Ovary (tissue), 10 donors: ENCODE measurements at places on chromosomes 2 and 18.

DNA sequence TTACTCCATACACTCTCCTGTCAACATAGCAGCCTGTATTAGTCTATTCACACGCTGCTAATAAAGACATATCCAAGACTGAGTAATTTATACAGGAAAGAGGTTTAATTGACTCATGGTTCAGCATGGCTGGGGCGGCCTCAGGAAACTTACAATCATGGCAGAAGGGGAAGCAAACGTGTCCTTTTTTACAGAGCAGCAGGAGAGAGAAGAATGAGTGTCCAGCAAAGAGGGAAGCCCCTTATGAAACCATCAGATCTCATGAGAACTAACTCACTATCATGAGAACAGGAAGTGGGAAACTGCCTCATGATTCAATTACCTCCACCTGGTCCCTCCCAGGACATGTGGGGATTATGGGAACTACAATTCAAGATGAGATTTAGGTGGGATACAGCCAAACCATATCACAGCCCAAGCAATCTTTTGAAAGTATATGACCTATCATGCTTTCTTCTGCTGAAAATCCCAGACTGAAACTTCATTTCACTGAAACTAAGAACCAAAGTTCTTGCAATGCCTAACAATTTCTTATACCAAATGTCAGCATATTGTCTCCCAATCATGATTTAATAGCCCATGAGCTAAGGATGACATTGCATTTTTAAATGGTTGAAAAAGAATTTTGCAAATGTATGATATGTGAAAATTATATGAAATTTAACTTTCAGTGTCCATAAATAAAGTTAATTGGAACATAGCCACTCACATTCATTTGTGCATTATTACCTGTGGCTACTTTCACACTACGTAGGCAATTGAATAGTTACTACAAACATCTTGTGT is 686.8 kb upstream of the ZEB2 start:
- H3K27ac ChIP-seq: no peak overlapping the region
- no peak overlapping the region for H3K4me3 ChIP-seq
- H3K36me3 ChIP-seq: no peaks in the 10 kb centered on the region
- H3K27me3 ChIP-seq: no peaks in the 10 kb centered on the region

DNA sequence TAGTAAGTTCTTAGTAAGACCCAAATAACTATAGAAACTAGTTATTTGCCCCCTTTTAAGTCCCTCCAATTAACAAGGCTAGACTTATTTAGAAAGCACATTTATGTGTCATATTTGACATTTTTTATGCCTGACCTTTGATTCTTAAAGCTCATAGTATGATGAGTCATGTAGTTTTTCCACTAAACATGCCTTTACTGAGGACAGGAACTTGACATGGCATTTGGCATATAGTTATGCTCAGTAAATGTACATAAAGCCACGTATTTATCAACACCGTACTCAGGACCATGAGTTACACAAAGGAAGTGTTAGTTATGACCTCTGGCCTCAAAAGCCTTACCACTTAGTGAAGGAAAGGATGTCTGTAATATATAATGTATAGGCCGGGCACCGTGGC is 78.9 kb downstream of the GNAL start:
- DNase-seq: no peak
- no peaks in the 10 kb centered on the region for H3K4me1 ChIP-seq
- no peaks in the 10 kb centered on the region for H3K27me3 ChIP-seq
- no peak overlapping the region for H3K4me3 ChIP-seq
- H3K27ac ChIP-seq: no peak overlapping the region

DNA sequence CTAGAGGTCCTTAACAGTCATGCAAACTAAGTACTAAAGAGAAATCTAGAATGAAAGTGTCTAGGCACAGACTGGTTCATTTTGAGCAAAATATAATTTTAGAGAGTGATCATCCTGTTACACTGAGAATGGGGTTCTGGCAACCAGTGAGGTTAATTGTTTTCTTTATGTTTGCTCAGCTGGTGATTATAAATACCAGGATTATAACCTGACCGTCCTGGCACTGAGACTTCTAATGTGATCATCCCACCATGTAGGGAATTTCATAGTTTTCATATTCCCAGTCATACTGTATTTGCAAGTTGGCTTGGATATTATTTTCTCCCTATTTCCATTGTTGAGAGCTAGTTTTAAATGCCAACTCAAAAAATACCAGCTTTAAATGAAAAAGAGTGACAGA is 852.5 kb upstream of the LRATD1 start:
- H3K4me1 ChIP-seq: no peaks in the 10 kb centered on the region
- H3K27me3 ChIP-seq: no peaks in the 10 kb centered on the region
- H3K36me3 ChIP-seq: no peaks in the 10 kb centered on the region
- no peak for DNase-seq
- H3K4me3 ChIP-seq: no peak overlapping the region

DNA sequence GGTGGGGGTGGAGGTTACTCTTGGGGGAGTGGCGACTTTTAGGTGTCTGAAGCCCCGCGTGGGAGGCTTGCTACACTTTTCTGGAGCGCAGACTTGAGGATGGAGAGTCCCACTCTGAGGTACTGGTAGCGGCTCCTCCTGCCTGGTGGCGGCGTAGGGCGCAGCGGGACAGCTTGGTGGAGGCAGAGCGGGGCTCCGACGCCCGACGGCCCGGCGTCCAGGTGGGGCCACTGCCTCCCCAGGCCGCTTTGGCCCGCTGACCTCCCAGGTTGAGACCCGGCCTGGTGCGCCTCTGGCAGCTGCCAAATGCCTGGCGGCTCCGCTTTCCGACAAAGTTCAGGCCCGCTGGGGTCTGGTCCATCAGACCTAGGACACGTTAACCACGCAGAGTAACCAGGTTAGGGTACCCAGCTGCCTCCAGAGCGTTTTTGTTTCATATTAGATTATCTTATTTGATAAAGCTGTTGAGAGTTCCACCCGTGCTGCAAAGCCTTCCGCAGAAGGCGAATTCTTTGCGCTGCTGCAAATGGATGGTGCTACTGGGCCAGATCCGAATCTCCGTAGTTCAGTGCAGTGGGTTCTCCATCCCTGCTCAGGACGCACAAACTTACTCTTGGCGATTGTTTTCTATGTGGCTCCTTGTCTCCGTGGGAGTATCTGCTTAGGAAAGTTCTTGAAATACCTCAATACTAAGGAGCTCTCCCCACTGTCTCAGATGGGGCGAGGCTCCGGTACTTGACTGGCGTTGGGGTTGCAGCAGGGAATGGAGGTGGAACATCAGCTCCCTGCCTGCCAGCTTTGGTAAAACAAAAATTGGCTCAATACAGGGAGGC is 405.9 kb downstream of the XIRP2 start:
- H3K27ac ChIP-seq: no peak overlapping the region
- H3K27me3 ChIP-seq: no peaks in the 10 kb centered on the region
- peaks cover 8% of the 10 kb centered on the region for H3K4me1 ChIP-seq
- peak overlapping the region; percentile 63 for H3K4me3 ChIP-seq
- H3K36me3 ChIP-seq: no peaks in the 10 kb centered on the region

DNA sequence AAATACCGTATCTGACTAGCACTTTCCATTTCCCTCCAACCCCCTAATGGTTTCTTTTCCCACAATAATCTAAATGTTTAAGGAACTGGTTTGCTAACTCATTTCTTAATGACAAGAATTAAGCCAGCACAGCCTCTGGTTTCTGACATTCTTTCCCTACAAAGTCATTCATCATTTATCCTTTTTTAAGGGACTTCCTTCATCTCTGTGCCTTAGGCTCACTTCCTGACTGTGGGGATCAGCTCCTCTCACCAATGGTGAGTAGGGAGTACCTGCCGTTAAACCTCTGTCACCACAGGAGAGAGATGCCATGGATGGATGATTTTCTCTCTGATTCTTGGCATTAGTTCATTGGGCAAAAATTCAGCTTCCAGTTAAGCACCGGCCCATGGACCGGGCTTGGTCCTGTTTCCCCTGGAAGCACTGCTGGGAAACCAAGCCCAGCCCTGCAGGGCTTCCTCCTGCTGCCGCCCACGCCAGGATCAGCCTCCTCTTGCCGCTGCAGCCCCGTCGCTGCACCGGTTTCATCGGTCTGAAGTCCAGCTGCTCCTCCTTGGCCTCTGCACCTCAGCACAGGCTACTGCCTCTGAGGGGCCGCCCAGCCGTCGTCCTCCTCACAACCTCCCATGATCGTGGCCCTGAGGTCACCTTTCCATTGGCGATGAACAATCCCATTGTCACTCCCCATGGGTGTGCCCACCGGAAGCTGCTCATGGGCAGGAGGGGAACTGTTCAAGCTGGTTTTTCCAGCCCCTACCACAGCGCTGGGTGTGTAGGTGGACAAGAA is 64.0 kb upstream of the ZNF516 start:
- H3K4me1 ChIP-seq: no peaks in the 10 kb centered on the region
- H3K27ac ChIP-seq: no peak overlapping the region

- H3K27me3 ChIP-seq: no peaks in the 10 kb centered on the region
- H3K27ac ChIP-seq: no peak overlapping the region
- DNase-seq: no peak
- no peaks in the 10 kb centered on the region for H3K36me3 ChIP-seq
- no peak overlapping the region for H3K4me3 ChIP-seq
These were observed 80.8 kb downstream of the RHBDD1 start for GRCh38 chr2:226916669-226917068.

DNA sequence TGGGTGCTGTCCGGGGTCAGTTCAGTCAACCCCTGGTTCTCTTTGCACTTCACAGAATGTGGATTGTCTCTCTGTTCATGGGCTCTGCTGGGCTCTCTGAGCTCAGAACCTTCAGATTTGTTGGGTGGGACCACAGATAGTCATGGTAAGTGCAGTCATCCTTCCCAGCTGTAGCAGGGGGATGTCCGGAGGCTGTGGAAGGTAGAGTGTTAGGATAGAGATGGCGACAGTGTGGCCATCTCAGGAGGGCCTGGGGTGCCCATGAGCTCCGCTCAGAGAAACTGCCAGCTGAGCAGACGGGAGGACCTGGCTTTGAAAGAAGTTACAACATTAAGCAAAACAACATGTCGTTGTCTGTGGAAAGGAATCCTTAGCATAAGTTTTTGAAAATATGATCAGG is 149.8 kb downstream of the FAM210A start:
- no peaks in the 10 kb centered on the region for H3K36me3 ChIP-seq
- H3K4me3 ChIP-seq: no peak overlapping the region
- no peaks in the 10 kb centered on the region for H3K4me1 ChIP-seq
- H3K27ac ChIP-seq: no peak overlapping the region
- no peaks in the 10 kb centered on the region for H3K27me3 ChIP-seq
- no peak for DNase-seq

DNA sequence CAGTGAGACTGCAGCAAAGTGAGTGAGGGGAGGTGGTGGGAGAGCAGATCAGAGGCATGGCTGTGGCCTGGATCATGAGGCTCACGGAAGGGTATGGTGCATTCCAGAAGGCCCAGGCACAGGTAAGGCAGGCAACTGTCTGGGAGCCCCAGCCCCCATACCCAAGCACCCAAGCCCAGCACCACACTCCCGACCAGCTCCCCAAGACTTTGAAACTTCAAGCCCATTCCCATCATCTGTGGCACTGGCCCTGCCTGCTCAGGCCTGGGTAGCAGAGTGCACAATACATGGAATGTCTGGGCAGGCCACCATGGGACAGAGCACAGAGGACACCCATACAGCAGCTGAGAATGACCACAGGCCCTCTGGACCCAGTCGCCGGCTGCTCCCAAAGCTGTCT is 202.6 kb upstream of the ARL4C start:
- H3K27ac ChIP-seq: no peak overlapping the region
- no peaks in the 10 kb centered on the region for H3K36me3 ChIP-seq

DNA sequence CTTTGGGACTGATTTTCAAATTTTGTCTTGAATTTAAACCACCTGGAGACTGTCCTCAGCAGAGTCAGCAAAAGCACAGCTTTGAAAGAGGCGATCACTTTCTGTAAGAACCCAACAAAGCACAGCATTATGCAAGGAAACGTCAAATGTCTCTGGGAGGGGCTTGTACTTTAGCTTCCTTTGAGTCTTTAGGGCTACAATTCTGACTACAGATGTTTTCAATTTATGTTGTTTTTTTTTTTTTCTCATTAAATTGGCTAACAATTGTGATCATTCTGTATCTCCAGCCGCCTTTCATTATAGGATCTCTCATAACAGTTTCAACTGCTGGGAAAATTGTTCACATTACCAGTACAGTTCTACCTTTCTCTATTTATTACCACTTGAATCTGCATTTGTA is 48.3 kb downstream of the COL3A1 start:
- no peak for DNase-seq
- peaks cover 4% of the 10 kb centered on the region for H3K4me1 ChIP-seq
- H3K27me3 ChIP-seq: no peaks in the 10 kb centered on the region
- H3K36me3 ChIP-seq: no peaks in the 10 kb centered on the region
- no peak overlapping the region for H3K27ac ChIP-seq

- no peaks in the 10 kb centered on the region for H3K4me1 ChIP-seq
- H3K4me3 ChIP-seq: no peak overlapping the region
- H3K27ac ChIP-seq: no peak overlapping the region
- no peaks in the 10 kb centered on the region for H3K36me3 ChIP-seq
- no peak for DNase-seq
These were observed 50.6 kb downstream of the CELF4 start for GRCh38 chr18:37514953-37515352.

DNA sequence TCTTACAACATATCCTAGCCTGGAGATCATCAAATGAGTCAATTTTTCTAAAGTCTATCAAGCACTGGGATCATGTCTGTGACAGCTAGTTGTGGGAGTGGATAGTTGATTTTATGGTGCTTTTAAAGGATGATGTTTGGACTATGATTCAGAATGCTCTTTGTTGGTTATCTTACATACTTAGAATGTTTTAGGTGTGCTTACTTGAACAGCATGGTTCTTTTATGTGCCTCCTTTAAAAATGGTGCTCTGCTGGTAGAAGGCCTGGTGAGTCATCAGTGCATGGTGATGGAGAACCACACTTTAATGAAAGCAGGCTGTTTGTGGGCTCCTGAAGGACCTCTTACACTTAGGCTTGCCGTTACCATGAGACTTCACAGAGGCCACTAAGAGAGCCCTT is 682.7 kb upstream of the FANCL start:
- no peaks in the 10 kb centered on the region for H3K4me1 ChIP-seq
- no peak overlapping the region for H3K4me3 ChIP-seq

DNA sequence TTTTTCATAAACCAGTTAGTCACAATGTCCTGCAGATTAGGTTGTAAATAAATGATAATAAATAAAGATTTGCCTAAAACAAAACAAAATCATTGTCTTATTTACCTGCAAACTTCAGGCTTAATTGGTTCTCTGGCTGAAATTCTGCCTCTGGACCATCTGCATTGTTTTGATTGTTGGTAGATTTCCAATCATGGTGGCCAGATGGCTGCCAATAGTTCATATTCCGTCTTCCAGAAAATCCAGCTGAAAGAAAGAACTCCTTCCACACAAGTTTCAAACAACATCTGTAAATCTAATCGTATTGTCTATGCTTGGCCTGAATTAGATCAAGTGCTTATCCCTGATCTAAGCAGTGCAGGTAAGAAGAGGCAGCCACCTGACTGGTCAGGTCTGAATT is 771.1 kb upstream of the ZEB2 start:
- no peak overlapping the region for H3K4me3 ChIP-seq
- no peak overlapping the region for H3K27ac ChIP-seq
- H3K27me3 ChIP-seq: no peaks in the 10 kb centered on the region
- no peak for DNase-seq
- peaks cover 2% of the 10 kb centered on the region for H3K4me1 ChIP-seq

DNA sequence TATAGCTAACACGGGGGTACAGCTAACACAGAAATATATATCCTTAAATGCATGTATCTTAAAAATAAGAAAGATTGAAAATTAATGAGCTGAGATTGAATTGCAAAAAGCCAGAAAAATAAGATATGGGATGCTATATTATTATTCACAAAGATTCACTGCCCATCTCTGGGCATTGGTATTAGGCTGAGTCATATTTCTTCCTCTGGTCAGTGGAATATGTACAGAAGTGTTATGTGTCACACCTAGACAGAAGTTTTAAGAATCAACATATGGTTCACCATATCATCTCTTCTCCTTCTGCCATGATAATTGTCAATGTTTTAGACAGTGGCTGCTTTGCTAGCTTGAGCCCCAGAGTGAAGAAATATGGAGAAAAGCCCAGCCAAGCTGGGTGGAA is 14.0 kb upstream of the MCFD2 start:
- no peaks in the 10 kb centered on the region for H3K27me3 ChIP-seq
- no peak for DNase-seq
- H3K36me3 ChIP-seq: no peaks in the 10 kb centered on the region
- no peaks in the 10 kb centered on the region for H3K4me1 ChIP-seq
- no peak overlapping the region for H3K4me3 ChIP-seq
